ENCODE measurements at places on chromosomes 7 and 10.

GRCh38 chr7:98254951-98255610 is 3.0 kb upstream of the TECPR1 start:
- DNase-seq = no peak

DNA sequence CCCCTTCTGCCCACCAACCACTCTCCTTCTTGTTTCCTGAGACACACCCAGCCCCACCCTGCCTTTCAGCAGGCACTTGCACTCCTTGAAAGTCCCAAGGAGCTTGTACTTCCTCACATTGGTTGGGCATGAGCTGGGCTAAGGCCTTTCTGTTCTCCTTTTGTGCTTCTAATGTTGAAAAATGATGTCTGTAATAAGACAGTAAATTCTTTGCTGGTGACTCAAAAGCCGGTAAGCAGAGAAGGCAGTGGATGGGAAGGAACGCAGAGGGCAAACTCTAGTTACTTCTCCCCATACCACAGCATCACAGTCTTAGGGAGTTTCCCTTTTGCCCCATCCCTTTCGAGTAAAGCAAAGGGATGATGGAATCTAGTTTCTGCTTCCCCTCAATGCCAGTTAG is 185.6 kb downstream of the PLXNA4 start:
- no peak for DNase-seq

DNA sequence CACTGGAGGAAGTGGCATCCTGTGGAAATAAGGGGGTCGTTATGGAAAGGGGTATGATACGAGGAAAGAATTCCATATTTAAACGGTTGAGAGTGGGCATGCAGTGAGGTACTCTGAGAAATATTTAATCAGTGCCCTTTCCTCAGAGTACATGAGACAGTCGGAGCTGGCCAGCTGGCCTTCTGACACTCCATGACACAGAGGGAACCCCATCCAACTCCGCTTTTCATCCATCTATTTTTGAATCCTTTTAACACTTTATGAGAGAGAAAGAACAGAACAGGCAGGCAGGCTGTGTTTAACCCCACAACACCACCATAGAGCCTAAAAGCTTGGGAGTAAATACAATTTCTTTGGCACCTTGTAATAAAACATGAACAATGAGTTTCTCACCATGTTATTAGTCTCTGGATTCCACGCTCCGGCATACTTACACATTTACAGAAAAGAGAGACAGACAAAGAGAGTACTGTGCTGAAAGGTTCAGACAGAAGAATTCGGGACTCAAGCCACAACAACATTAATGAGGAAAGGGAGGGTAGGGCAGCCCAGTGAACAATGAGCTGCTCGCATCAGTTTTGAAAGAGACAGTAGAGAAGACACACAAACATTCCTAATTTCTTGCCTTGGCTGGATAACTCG is 124.2 kb upstream of the PDLIM1 start:
- no peak for DNase-seq

GRCh38 chr7:157952841-157953645 is 616.2 kb downstream of the DNAJB6 start:
- DNase-seq = no peak

DNA sequence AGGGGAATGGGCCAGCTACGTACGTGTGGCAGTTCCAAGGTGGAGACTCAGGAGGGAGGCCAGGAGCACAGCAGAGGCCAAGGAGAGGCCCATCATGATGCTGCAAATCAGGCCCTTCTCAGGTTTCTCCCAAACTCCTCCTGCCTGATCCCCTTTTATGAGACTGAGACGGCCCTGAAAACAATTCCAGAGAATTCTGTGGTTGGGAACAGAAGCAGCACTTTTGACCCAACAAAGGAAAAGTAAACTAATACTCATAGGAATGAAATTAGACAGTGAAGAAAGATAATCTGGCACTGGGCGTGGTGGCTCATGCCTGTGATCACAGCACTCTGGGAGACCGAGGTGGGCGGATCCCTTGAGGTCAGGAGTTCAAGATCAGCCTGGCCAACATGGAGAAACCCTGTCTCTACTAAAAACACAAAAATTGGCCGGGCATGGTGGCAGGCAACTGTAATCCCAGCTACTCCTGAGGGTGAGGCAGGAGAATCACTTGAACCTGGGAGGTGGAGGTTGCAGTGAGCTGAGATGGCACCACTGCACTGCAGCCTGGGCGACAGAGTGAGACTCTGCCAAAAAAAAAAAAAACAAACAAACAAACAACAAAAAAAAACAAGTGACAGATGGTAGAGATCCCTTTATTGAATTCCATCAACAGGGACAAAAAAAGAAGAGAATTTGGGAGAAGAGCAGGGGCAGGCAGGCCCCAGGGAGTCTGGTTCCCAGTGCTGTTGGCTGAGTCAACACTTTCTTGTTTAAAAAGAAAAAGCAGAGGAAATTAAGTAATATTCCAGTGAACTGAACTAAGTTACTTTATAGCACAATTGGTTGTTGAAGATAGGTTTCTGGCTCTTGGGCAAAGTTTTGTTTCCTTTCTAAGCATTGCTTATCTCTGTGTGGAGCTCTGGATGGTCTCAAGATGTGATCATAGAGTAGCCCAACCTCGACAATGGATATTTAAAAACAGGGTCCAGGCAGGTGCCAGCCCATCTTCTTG is at the start of gene CCL26:
Gene CCL26 (minus strand): TSS at position 131 of the 997 bp plus-strand sequence. CDS start 35 bp downstream, at position 96.
- no peak for DNase-seq

DNA sequence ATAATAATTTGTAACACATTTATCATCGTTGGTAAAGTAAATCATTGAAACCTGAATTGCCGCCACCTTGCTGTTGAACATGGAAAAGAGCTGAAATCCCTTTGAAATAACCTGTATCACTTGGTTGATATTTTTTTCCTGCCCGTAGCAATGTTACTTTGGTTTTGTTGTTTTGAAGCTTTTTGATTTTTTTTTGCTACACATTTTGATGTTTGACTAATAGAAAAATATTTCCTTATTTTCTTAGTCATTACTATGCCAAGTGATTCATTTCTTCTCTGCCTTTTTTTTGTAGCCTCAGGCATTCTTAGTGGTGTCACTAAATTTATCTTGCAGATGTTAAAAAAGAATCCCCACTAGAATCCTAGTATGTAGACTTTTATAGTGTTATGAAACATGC is 235.1 kb upstream of the MEOX2 start:
- no peak for DNase-seq

- DNase-seq = no peak
Measured at GRCh38 chr7:98795741-98796493, 73.9 kb downstream of the TMEM130 start.

DNA sequence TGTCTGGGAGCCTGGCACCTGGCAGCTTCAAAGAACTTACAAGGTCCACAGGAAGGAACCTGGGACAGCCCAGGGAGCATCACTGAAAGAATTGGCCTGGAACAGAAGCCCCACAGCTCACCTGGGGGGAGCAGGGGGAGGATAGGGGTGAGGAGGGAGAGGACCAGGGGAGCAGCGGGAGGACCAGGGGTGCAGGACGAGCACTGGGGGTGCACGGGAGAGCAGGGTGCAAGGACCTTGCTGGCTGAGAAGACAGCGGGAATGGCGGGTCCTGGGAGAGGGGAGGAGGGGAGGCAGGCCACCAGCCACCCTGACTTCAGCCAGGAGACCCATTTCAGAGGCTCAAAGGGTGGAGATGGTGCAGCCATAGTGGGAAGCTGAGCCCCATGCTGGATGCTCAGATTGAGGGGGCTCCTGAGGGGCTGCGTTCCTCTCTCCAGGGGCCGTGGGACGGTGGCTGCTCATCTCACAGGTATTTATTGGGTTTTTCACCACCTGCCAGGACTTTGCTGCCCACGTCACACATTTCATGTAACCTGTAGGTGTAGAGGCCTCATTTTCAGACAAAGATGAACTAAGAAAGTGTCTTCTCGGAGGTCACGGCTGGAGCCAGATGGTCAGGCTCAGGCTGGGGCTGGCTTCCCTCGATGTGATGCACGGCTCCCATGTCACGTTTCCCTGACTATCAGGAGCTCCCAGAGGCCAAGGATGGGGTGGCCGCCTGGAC is 110.1 kb downstream of the WDR37 start:
- DNase-seq = no peak

- DNase-seq = no peak
Measured at GRCh38 chr7:18995811-18996426, 121.5 kb downstream of the TWIST1 start.

DNA sequence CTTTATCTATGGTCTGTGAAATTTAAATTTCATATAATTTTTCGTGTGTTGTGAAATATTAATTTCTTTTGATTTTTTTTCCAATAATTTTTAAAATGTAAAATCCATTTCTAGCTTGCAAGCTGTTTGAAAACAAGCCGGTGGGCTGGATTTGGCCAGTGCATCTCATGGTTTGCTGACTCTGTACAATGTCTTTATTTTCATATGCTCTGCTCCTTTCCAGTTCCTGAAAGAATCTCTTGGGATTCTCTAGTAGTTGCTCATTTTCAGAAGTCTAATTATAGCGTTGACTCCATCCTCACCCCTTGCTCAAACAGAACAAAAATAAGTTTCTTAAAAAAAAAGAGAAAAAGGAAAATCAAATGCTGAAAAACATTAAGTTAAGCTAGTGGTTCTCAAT is 21.4 kb downstream of the UBN2 start:
- no peak for DNase-seq

DNA sequence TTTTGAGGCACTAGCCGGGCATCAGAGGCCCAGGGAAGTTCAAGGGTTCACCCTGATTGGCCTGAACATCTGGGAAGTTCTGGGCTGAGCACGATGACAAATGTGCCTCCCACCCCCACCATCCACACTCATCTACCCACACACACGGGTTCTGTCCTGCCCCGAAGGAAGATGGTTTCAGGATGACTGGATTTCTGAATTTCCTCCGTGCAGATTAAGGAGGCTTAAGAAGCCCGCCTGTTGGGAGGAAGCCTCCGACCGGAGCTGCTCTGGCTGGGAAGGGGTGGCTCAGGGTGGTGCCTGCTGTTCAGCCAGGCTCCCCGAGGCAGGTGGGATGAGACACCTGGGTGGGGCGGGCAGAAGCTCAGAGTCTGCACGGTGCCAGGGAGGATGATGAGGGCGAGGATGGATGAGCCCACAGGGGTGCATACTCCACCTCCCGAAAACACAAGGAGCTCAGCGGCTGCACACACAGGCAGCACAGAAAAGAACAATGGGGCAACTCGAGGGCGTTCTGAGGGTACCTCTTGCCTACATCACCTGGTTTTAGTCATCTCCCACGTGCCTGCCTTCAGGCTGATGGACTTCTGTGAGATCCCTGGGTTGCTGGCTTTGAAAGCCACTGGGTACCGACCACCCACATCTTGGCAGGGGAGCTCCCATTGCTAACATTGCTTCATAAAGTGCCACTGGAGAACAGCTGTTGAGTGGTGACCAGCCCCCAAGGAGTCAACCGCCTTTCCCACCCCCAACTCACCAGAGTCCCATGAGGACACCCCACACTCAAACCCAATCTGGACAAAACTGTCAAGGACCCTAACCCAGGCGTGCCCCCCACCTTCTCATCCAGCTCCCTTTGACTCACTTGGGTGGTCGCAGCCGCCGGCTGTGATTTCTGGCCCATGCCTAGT is 41.2 kb downstream of the CALML3 start:
- DNase-seq = no peak

- DNase-seq = no peak
Measured at GRCh38 chr7:68425377-68425776, 1172.9 kb upstream of the AUTS2 start.
